Frontal cortex (tissue), 4 donors: ENCODE measurements at places on chromosomes 4 and X. TPM values are rescaled to one million over a fixed set of nuclear protein-coding genes. Genes with fewer than 3 reads are reported as not detected.

The DNAAF6 gene
- not detected for total RNA-seq

The NXF2 gene
- not detected for total RNA-seq

The CLDN22 gene
- total RNA-seq, result not detected

The ARHGAP36 gene
- total RNA-seq, result 0.41 TPM

The GAB1 gene
- 15.5 TPM for total RNA-seq

The CACNA1F gene
- total RNA-seq, result under 0.01 TPM

The ARHGAP10 gene
- 2.9 TPM for total RNA-seq

The ODAPH gene
- not detected for total RNA-seq

The LINC00632 gene
- total RNA-seq, result 15.9 TPM

The SMIM10L2A gene
- 9.0 TPM for total RNA-seq

The NDST3 gene
- total RNA-seq, result 39.1 TPM

The PABPC1L2B gene
- total RNA-seq, result not detected

The SCRG1 gene
- 2.4 TPM for total RNA-seq

The DCAF4L1 gene
- total RNA-seq, result under 0.01 TPM

The SLC2A9 gene
- total RNA-seq, result 2.9 TPM
